ENCODE measurements at places on chromosomes 12 and 14. TPM values are rescaled to one million over a fixed set of nuclear protein-coding genes. Genes with fewer than 3 reads are reported as not detected.

DNA sequence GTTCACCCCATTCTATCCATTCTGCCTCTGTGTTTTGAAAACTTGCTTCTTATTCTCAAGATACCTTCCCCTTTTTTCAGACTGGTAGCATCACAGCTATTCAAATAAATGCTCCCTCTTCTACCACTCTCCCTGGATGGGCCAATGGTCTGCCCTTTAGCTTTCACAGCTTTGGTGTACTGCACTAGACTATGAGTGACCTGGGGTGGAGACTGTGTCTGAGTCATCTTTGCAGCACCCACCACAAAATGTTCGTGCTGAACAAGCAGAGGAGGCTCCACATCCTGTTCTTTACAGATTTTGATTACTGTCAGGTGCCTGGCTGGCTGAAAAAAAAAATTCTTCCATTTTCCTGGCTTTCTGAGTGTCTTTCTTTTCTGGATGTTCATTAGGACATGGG lies 1104.1 kb upstream of the TMEM132C start:
- no peak for DNase-seq

DNA sequence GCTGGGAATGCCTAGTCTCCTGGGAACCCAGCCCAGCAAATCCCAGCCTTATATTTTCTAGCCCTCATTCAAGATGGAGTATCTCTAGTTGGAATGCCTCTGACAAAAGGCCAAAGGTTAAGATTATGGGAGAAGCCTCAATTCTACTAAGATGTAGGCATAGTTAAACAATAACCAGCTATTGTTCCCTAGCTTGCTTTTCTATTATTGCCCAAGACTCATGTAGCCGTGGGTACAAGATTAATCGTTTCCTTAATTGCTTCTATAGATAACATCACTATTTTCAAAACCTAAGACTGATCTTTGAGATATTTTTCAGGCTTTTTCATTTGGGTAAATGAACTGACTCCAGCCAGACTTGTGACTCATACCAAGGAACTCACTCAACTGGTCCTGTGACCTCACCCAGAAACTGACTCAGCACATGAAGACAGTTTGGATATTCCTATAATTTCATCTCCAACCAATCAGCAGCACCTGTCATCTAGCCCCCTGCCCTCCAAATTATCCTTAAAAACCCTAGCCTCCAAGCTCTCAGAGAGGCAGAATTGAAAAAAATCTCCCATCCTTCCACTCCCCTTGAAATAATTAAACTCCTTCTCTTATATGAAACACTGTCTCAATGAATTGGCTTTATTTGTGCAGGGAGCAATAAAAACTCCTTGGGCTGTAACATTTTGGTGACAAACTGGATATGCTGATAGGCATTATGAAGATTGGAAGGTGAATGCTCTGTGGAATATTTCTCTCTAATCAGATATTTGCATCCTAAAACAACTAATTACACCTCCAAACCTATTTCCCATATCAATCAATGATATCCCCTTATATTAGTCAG lies 589.0 kb downstream of the C12orf50 start:
- DNase-seq: no peak

GRCh38 chr14:86627080-86627479 lies 1097.1 kb downstream of the FLRT2 start:
- no peak for DNase-seq

PRR4 gene
- total RNA-seq: 1.3 TPM

TSHR gene
- not detected for total RNA-seq

GRCh38 chr12:79549531-79550271 lies 141.1 kb downstream of the PAWR start:
- DNase-seq: no peak

COQ5 gene
- 27.2 TPM for total RNA-seq

All from sigmoid colon (tissue), 7 donors.